Activated naive CD4-positive, alpha-beta T cell treated with Interleukin-2 at 50 U/mL for 16 hours (primary cell): ENCODE measurements at places on chromosomes 6 and 20.

GRCh38 chr6:107064579-107065065, 36.6 kb downstream of the MTRES1 start:
- no peak for DNase-seq

- DNase-seq = no peak
These were observed 64.5 kb upstream of the HIVEP1 start for GRCh38 chr6:11947575-11947974.

DNA sequence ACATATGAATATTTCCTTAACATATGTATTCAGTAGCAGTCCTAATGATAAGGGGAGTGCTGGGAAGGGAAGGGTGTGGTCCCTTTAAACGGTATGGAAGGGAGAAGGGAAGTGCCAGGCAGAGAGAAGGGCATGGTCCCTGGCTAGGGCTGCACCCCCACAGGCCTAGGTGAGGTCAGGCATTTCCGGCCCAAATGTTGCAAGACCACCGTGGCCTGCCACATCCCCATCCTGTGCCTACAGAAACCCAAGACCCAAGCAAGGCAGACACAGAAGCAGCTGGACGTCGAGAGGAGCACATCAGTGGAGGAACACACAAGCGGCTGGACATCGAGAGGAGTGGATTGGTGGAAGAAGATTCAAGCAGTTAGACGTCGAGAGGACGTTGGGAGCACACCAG, 5.9 kb downstream of the RRAGD start:
- DNase-seq = no peak

DNA sequence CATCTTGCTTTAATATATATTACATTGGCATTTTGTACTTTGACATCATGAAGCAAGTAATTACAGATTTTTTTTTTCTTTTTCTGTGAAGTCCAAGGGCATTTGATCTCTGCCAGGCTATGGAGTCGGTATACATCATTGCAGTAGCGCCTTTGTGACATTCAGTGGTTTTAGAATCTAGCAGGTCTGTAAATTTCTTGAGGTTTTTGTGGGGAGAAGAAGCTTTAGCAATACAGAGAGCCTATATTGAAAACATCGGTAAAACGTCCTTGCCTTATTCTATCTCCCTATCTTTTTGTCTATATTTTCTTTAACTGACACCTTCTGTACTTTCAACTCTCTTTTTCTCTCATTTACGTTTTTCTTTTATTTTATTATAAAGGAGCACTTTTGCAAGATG, 47.2 kb downstream of the DUSP22 start:
- no peak for DNase-seq

- no peak for DNase-seq
These were observed 27.8 kb upstream of the F13A1 start for GRCh38 chr6:6348256-6348655.

DNA sequence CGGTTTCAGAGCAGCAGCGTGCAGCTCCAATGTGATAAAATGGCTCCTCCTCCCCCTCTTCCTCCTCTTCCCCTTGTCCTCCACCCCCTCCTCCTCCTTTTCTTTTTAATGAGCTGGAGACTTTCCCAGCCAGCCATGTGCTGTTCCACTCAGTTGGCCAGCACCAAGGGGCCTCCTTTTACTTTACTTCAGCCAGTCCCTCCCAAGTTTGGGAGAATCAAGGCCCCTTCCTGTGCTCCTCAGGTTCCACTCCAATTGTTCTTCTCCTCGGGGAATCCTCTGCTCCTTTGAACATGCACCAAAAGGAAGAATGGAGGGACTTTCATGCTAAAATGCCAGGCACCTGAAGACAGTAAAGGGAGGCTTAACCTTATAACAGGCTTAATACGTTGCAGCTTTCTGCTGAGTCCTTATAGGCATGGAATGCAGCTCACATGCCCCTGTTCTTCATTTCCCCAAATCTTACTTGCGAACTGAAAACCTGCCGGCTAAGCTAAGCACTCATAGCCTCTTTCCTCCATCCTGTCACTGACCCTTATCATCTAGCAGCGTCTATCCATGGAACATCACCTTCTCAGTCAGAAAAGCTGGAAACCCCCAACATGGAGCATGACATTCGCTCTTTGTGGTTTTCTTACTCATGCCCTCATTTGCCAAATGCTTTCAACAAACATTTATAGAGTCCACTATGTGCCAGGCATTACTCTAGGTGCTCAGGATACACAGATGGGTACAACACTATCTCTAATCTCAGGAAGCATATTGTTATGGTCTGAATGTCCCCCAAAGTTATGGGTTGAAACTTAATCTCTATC, 170.6 kb downstream of the PHACTR1 start:
- no peak for DNase-seq

GRCh38 chr6:126716032-126716431, 376.1 kb downstream of the CENPW start:
- no peak for DNase-seq

GRCh38 chr6:99933129-99933528, 60.9 kb downstream of the MCHR2 start:
- DNase-seq = no peak

DNA sequence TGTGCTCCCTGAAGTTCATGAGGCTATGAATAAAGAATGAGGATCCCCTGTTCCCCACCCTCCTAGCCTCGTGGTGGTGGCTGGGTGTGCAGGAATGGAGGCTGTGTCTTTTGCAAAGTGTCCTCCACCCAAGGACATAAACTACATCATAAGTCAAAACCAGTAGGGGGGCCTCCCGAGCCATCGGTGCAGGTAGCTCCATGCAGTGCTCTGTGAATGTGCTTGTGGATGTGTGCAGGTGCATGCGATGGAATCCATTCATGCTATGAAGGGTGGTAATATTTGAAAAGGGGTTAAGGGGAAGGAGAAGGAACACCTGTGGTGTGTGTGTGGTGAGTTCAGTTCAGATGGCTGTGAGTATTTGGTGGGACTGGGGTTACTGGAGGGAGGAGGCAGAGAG, 197.3 kb downstream of the NRN1 start:
- DNase-seq = no peak

DNA sequence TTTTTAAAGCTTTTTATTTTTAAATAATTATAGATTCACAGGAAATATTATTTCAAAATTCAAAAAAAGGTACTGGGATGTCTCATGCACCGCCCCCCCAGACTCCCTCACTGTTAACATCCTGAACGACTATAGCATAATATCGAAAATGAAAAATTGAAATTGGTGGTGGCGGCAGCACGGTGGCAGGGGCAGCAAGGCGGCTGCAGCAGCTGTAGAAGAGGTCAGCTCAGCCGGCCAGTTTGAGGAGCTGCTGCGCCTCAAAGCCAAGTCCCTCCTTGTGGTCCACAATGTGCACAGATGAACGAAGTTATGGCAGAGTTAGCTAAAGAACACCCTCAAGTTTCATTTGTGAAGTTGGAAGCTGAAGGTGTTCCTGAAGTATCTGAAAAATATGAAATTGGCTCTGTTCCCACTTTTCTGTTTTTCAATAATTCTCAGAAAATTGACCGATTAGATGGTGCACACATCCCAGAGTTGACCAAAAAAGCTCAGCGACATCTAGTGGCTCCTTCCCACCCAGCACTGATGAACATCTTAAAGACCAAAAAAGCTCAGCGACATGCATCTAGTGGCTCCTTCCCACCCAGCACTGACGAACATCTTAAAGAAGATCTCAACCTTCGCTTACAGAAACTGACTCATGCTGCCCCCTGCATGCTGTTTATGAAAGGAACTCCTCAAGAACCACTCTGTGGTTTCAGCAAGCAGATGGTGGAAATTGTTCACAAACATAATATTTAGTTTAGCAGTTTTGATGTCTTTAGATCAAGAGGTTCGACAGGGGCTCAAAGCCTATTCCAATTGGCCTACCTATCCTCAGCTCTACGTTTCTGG, 100.8 kb downstream of the FAM217A start:
- peak; percentile 48 for DNase-seq

DNA sequence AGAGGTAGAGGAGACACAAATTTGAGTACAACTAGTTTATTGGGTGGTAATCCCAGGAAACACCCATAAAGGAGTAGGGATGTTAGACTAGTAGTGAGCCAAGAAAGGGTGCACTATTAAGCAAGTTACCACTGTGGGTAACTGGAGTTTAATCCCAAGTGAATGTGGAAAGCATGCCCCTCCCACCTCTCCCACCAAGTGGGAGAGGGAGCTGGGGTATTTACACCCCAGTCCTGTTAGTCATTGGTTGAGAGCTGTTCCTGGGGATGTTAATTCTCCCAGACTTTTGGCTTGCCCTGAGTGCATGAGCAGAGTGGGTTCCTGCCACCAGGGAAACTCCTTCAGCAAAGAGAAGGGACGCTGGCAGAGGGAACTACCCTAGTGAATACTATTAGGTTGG, 49.2 kb upstream of the ZFP64 start:
- no peak for DNase-seq

- no peak for DNase-seq
These were observed 246.9 kb downstream of the PACRG start for GRCh38 chr6:162974685-162975084.

- DNase-seq = peak; percentile 72
These were observed 94.7 kb downstream of the RTN4IP1 start for GRCh38 chr6:106534564-106534982.

DNA sequence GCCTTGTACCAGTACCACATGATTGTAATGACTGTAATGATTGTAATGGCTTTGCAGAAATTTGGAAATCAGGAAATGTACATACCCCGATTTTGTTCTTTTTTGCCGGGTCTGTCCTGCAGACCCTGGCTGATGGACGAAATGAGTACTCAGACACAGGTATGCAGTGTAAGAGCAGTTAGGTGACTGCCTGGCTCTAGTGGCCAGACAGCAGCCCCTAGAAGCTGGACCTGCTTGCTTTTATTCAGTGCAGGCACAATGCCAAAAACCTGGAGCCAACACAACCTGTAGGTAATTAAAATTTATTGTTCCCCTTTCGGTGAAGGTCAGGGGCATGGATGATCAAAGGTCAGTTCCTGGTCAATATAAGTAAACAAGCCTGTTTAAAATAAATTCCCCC, 346.0 kb downstream of the NKAIN2 start:
- DNase-seq = no peak

GRCh38 chr6:44498436-44498835, 110.9 kb downstream of the CDC5L start:
- no peak for DNase-seq

- no peak for DNase-seq
These were observed 35.7 kb upstream of the AIG1 start for GRCh38 chr6:143024977-143025376.

DNA sequence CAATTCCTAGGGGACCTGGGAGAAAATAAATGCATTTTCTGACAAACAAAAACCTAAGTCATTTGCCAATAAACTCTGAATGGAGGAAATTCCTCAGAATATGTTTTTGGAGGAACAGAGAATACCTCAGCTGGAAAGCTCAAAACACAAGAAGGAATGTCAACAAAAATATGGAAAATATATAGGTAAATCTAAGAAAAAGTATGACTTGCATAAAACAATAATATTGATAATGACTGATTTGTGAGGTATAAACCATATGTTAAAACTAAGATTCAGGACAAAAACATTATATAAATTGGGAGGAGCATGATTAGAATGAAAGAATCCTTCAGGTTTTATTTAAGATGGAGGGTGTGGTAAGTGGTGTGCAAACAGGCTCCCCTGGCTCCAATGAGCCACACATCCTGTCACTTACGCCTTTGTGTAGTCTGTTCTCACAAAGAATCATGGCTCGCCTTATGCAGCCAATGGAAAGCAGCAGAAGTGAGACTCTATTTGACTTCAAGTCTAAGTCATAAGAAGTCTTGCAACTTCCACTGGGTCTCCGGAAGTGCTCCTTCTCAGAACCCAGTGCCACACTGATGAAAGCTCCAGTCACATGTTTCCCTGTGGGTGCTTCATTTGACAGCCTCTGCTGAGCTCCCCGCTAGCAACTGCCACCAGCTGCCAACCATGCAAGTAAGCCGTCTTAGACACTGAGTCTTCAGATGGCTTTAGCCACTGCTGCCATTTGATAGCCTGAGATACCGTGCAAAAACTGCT, 8.1 kb downstream of the CFAP61 start:
- DNase-seq = no peak

- DNase-seq = no peak
These were observed 113.3 kb downstream of the LY86 start for GRCh38 chr6:6701864-6702263.

DNA sequence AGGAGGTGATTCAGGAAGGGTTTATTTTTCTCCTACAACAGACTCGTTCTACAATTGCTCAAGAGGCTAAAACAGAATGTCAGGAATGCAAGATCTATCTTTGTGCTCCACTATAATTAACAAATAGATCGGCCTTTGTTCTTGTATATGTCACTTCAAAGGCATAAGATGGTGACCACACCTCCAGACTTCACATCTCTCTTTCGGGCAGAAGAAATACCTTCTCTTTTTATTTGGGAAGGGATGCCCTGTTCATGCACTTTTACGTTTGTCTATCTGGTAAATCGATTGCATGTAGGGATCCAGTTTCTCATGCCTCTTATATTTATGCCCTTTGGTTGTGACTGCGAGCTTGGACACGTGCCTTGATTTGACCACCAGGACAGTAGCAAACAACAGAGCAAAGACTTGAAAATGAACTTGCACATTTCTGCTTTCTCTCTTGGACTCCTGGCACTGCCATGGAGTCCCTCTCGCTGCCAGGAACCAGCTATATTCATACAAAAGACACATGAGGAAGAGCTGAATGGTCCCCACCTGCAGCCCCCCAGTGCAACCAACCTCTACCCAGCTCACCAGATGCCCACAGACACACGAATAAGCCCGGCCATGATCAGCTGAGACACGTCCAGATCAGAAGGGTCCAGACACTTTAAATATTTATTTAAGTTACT, 219.8 kb upstream of the STXBP5 start:
- no peak for DNase-seq

- DNase-seq = no peak
These were observed 137.6 kb upstream of the CDYL start for GRCh38 chr6:4638641-4639040.

DNA sequence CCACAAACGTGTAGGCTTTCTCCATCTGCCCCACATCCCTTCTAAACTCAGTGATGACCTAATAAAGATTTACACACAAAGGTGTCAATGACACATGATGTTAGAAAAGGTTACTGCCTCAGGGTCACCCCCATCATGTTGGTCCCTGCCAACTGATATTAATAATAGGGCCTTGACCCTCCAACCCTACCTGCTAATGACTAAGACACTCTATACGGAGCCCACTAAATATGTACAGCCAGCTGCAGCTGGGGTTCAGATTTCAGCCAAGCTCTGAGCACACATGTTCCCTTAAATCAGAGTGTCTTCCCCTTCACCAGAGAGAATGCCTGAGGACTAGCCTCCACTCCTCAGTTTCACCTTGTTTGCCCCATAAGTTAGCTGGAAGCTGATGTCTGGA, 67.4 kb upstream of the SNRPB2 start:
- no peak for DNase-seq

DNA sequence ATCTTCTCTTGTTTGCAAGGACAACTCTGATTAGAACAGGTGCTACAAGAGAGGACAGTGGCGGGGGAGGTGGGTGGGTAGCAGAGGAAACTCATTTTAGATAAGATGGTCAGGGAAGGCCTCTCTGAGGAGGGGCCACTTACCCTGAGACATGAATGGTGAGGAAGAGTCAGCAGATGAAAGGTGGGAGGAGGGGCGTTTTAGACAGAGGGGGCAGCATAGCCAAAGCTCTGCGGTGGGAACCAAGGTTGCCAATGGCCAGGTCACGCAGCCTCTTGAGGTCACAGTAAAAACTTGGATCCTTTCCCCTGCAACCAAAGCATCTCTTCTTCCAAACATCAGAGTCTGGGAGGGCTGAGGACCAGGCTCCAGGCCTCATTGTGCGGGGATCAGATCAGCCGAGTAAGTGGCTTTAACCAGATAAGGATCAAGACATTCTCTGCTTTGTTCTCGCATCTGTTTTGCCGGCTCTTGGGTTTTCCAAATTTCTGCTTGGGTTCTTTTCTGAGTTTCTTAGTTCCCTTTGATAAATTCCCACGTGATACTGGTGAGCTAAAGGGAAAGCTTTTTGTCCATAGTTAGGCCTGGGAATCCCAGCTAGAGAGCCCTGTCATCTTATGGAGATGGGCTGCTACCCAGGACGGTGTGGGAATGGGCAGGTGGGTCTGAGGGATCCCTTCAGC, 5.5 kb upstream of the CD40 start:
- no peak for DNase-seq
